ENCODE measurements at places on chromosomes 2 and 18.

DNA sequence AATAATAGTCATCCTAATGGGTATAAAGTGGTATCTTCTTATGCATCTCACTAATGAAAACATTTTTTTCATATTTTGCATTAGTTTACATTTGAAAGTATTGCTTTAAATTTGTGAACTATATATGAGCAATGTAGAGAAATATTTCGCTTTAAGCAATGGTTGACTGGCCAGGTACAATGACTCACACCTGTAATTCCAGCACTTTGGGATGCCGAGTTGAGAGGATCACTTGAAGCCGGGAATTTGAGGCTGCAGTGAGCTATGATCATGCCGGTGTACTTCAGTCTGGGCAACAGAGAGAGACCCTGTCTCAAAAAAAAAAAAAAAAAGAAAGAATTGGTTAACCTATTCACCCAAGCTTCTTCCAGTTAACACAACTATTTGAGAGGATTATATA is 15.1 kb downstream of the ZCCHC2 start:
- no peak for DNase-seq

DNA sequence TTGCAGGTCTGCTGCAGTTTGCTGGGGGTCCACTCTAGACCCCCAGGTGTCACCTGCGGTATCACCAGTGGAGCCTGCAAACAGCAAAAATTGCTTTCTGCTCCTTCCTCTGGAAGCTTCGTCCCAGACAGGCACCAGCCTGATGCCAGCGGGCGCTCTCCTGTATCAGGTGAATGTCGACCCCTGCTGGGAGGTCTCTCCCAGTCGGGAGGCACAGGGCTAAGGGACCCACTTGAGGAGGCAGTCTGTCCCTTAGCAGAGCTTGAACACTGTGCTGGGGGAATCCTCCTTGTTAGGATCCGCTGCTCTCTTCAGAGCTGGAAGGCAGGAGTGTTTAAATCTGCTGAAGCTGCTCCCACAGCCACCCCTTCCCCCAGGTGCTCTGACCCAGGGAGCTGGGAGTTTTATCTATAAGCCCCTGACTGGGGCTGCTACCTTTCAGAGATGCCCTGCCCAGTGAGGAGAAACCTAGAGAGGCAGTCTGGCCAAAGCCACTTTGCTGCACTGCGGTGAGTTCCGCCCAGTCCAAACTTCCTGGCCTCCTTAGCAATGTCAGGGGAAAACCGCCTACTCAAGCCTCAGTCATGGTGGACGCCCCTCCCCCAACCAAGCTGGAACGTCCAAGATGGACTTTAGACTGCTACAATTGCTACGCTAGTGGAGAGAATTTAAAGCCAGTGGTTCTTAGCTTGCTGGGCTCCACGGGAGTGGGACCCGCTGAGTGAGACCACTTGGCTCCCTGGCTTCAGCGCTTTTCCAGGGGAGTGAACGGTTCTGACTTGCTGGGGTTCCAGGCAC is 652.5 kb downstream of the KCNJ3 start:
- DNase-seq = no peak

DNA sequence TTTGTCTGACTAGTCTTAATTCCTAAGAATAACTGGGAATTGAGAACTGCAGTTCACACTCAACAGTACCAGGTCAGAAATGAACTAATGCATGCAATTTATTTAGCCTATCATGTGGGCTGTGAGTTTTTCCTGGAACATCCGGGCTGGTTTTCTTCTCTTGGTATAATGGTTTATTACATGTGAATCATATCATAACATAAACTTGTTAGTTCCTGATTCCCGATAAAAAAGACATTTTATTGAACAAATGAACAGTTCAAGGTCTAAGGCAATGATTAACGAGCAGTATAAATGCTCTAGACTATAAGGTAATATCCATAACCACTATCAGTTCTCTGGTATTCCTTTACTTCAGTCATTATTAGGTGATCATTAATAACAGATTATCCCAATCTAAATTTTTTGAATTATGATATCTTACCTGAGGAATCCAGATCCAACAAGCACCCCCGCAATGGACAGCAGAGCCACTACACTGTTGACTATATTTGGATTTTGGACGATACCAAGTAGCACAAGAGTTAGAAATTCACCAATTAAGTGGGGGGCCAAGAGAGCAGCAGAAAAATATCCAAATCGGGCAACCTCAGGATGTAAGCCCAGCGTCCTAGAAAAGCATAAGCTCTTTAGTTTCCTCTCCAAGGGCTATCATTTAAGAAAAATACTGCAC is 19.0 kb downstream of the ABCG5 start:
- no peak for DNase-seq

DNA sequence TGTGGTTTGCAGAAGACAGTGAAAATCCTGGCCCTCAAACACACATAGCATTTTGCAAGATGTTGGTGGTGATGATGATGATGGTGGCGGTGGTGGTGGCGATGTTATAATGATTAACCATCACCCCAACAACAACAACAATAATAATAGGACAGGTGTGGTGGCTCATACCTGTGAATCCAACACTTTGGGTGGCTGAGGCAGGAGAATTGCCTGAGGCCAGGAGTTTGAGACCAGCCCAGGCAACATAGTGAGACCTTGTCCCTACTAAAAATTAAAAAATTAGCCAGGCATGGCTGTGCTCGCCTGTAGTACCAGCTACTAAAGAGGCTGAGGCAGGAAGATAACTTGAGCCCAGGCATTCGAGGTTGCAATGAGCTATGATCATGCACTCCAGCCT is 3.8 kb downstream of the VIT start:
- DNase-seq = no peak

GRCh38 chr18:9827793-9828505 is 57.8 kb upstream of the TXNDC2 start:
- DNase-seq = peak; percentile 99

DNA sequence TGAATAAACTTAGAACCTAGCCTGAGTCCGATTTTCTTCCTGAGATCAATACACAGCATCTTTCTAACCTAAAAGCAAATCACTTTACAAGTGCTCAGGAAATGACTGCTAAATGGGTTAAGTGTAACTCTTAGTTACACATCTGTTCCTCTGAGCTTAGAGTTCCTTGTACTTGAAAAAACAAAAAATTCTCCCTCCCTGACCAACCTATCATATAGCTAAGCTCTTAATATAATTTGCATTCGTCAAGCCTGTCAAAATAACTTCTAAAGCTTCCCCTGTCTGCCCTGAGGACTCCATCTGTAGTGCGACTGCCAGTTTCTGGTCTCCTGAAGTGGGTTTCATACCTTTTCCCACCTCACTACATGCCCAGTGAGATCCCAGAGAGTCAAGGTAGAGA is 190.4 kb downstream of the NCK2 start:
- DNase-seq = no peak

DNA sequence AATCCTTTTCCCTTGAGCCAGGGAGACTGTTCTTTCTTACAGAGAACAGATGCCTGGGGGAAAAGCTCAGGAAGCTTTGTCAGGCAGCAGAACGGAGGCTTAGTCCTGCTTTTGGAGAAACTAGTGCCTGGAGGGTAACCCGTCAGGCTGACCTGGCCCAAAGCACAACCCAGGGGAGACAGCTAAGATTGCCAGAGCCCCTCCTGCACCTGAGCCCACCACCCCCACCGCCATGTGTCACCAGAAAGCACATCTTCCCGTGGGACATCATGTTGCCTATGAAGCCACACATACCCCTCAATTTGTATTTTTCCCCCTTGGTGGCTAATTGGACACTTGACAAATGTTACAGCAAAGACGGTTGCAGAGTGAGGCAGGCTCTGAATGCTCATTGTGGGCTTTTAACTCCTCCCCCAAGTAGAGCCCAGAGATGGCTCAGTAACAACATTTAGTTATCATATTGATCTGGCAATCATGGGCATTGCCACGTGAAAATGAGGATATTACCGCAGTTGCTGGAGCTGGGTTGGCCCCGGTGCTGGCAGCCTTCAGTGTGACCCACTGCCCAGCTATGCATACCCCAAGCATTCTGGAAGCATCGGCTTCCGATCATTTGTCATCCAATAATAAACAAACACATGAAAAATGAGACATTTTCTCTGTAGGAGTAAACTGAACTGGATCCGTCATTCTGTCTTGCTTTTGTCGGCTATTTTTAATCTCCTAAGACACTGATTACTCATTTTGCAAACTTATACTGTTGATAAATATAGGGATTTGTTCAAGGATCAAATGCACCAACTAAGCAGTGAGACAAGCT is 229.5 kb downstream of the ATAD2B start:
- no peak for DNase-seq

DNA sequence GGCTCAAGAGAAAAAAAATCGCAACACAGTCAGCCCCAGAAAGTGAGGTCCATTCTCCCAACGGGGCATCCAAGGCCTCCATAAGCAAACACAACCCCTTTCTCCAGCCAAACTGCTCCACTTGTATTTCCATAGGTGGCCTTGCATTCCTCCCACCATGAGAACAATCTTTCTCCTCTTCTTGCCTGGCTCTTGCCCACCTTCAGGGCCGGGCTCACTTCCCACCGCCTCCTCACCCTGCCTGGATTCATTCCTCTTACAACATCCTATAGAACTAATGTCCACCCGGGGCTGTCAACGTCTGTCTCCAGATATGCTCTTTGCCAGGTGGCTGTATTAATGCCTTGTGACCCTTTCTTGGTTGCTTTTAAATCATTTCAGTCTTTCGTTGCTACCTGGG is 124.5 kb downstream of the SMAD7 start:
- no peak for DNase-seq

DNA sequence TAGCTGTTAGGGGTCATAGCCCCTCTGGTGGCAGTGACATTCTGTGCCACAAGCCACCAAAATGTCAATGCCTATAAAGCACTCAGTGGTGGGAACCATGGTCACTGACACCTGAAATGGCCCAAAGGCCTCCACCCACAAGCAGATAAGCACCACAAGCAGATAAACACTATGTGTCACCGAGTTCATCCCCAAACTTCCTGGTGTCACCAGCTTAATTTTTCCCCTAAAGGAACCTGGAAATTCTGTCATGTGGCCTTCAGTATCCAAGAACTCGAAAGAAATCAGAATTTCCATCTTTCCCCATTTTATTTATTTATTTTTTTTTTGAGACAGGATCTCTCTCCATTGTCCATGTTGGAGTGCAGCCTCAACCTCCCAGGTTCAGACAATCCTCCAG is 3.6 kb upstream of the TPRKB start:
- no peak for DNase-seq

DNA sequence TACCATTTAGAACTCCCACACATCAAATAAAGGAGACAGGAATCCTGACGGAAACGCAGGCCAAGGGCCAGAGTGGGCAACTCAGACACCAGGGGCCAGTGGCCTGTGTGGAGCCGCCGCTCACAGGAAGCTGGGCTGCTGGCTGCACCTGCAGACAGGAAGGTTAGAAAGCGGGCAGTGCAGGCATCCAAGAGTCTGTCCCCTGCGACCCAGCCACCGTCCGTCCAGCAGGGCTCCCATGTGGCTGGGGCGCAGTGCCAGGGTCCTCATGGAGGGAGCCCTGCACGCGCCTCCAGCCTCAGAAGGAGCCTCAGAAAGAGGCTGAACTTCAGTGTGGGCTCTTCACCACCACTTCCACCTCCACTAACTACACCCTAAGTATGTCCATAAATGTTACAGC is 2.5 kb upstream of the ANO7 start:
- no peak for DNase-seq

DNA sequence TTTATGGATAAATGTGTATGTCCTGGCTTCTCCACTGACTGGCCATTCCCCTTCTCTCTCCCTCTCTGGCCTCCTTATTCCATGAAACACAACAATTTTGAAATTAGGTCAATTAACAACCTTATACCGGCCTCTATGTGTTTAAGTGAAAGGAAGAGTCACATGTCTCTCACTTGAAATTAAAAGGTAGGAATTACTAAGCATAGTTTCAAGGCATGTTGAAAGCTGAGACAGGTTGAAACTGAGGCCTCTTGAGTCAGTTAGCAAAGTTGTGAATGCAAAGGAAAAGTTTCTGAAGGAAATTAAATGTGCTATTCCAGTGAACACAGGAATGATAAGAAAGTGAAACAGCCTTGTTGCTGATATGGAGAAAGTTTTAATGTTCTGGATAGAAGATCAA is 69.7 kb downstream of the ADAM23 start:
- no peak for DNase-seq

DNA sequence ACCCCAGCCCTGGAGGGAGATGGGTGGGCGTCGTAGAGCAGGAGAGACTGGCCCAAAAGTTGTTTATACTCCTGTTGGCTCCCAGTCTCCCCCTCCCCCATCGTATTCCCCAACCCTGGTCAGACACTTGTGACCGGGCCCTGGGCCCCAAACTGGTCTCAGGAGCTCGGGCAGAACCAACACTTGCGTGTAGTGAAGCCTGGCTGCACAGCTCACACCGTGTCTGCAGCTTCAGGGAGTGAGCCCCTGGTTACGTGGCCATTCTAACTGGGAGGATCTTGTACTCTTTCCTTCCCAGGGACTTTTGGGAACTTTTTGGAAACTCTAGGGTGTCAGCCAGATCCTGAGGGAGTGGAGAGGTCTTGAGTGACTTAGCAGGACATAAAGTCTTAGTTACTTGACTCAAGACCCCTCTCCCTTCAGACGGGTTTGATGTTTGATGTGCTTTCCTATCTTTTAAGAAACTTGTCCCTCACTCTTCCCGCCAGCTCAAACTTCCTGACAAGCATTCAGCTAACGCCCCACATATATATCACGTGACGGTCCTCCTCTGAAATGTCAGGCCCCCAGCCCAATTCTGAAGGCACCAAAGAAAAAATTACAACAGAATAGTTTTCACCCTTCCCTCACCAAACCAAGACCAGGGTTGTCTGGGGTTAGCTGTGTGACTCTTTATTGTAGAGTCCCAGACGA is 2.3 kb downstream of the PKDCC start:
- no peak for DNase-seq

DNA sequence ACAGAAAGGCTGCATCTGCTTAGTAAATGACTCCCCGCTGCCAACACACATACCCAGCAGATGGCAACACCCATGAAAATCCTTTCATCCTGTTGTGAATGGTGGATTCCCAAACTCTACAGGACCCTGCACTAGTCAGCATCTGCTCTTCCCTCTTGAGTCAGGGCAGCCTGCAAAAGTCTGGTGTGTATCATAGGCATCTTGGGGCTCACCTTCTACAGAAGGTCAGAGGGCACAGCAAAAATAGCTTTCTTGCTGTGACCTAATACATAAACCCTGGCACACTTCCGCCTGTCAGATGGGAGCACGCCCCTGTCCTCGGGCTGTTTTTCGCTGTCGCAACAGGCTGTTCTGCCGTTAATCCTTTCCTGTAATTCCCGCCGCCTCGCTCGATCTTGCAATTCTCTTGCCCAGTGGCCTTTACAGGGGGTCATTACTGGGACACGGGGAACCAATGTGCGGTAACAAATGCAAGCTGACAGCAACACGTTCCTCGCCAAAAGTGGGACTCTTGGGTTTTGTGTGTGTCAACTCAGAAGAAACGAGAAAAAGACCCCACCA is 19.9 kb upstream of the SCYGR1 start:
- no peak for DNase-seq

- peak; percentile 48 for DNase-seq
These were observed 3.0 kb downstream of the MEIS1 start for GRCh38 chr2:66437691-66438497.

Measured in fibroblast of skin of scalp (primary cell).